ENCODE measurements at places on chromosomes 6 and 20.
A peak's percentile ranks its signal among the peaks of the same experiment; 100 is the strongest.

- peak; percentile 54 for DNase-seq
Observed at GRCh38 chr20:16803965-16804792, 56.0 kb downstream of the OTOR start.

- no peak for DNase-seq
Observed at GRCh38 chr6:35519313-35520015, 6.8 kb upstream of the TULP1 start.

- DNase-seq: no peak
Observed at GRCh38 chr6:69422475-69422874, 374.3 kb downstream of the LMBRD1 start.

- DNase-seq: no peak
Observed at GRCh38 chr6:10420546-10421157, 5.8 kb upstream of the TFAP2A start.

- peak; percentile 47 for DNase-seq
Observed at GRCh38 chr6:160973311-160974250, 18.0 kb upstream of the MAP3K4 start.

- DNase-seq: no peak
Observed at GRCh38 chr6:10472634-10473033, 48.5 kb upstream of the GCNT2 start.

DNA sequence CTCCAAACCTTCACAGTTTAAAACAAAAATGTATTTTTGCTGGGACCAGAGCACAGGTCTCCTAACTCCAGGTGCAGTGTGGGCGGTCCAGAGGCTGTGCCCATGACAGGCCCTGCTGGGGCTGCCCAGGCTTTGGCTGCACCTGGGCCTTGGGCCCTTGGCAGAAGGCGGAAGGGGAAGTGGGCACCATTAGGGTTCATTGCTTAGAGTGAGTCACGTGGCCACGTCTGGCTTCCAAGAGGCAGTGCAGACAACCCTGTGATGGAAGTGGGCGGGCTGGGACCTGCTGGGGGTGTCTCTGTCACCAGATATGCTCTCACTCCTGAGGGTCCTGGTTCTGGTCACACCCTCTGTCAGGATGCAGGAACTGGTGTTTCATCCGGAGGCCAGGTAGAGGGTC lies 302.2 kb downstream of the QKI start:
- no peak for DNase-seq

GRCh38 chr6:56242346-56242745 lies 5.0 kb downstream of the COL21A1 start:
- DNase-seq: peak; percentile 32

GRCh38 chr6:37021356-37022129 lies 16.1 kb downstream of the FGD2 start:
- DNase-seq: peak; percentile 62

GRCh38 chr20:10939331-10939941 lies 265.6 kb upstream of the JAG1 start:
- DNase-seq: peak; percentile 16

GRCh38 chr6:18425218-18425617 lies 38.1 kb downstream of the RNF144B start:
- DNase-seq: no peak

GRCh38 chr6:145660676-145661075 lies 74.6 kb downstream of the EPM2A start:
- DNase-seq: no peak

DNA sequence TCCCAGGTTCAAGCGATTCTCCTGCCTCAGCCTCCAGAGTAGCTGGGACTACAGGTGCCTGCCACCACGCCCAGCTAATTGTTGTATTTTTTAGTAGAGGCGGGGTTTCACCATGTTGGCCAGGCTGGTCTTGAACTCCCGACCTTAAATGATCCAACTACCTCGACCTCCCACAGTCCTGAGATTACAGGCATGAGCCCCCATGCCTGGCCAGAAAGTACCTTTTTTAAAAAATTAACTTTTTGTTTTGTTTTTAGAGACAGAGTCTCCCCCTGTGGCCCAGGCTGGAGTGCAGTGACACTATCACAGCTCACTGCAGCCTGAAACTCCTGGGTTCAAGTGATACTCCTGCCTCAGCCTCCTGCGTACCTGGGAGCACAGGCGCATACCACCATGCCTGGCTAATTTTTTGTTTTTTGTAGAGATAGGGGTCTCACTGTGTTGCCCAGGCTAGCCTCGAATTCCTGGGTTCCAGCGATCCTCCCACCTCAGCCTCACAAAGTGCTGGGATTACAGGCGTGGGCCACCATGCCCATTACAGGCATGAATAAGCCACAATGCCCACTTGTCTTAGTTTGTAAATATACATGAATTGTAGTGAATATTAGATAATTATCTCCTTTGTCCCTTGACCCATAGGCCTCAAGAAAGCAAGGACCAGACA lies 17.4 kb upstream of the EEF1A1 start:
- DNase-seq: no peak

- peak; percentile 49 for DNase-seq
Observed at GRCh38 chr20:2871111-2871465, 2.2 kb upstream of the PTPRA start.

DNA sequence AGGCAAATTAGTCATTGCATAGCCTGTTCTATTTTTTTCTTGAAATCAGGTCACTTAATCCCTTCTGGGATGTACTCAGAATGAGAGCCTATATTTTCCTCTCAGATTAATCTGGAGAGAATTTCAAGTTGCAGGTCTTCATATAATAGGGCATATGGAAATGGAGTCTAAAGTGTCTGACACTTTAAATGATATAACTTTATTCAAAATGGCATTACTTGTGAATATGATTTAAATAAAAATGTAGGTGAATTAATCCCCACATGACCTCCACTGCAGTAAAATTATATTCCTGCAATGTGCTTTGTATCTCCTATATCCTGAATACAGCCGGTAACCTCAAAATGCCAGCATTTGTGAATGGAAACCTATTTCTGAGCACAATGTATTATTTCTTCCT lies 172.5 kb upstream of the BTBD3 start:
- no peak for DNase-seq

DNA sequence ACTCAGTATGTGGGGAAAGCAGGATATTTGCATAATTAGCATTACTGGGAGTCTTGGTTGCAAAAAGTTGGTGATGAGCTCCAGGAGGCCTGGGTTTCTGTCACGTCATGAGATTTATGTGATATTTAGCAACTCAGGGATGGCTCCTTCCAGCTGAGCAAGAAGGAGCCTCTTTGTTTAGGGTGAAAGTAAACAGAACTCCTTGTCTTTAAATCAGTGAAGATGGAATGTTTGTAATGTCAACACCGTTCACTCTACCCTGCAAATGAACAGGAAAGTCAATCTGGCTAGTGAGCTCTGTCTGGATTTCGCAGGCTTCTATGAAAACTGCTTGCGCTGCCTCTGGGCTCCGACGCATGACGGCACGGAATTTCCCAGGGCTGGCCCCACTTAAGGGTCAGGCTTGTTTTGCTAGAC lies 86.9 kb downstream of the PXDC1 start:
- no peak for DNase-seq

GRCh38 chr6:53581173-53581773 lies 36.4 kb upstream of the GCLC start:
- peak; percentile 57 for DNase-seq

GRCh38 chr6:30612213-30612612 lies 4.8 kb downstream of the PPP1R10 start:
- DNase-seq: peak; percentile 60

DNA sequence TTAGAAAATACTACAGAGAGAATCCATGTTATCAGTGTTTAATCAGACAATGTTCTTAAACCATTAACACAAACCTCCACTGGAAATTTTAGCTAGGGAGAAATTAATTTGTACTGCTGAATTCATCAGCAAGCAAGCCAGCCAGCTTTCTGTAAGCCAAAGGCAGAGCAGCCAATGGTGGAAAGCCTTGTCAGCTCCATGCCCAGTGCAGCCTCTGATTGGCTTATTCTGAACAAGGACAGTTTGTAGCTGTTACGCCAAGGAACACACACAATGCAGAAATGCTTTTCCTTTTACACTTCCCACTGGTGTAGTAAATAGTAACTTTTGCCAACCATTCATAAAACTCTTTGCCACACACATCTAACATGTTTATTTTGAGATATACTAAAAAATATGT lies 265.0 kb downstream of the TENT5A start:
- peak; percentile 55 for DNase-seq

DNA sequence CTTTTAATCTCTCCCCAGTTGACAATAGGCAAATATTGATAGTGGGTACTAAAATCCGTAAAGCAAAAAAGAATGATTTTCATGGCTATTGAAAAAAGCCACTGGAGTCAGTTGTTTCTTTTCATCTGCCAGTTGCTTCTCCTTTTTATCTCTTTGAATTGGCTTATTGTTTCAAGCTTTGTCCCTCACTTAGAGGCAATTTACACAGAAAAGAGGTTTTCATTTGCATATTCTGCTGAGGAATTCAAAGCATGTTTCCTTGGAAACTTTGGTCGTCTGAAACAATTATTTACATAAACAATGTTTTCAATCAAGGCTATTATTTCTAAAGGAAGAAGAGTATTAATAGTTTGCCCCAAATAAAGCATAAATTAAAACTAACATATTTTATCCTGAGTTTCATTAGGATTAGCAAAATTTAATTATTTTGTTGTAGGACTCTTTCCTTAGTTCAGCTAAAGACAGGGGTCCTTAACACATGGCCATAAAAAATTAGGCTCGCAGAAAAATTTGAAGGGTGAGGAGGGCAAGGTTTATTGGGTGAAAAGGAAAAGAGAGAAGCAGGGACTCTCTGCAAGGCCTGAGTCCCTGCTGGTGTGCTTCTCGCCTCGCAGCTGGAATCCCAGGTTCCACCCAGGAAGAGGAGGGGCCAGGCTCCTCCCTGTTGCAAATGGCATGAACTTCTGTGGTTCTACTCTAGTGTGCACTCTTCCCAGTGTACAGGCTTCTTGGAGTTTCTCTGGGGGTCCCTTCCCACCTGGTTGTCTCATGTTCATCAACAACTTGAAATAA lies 138.8 kb upstream of the LAMA2 start:
- no peak for DNase-seq

- DNase-seq: no peak
Observed at GRCh38 chr6:2147766-2148448, 97.5 kb downstream of the GMDS start.

- no peak for DNase-seq
Observed at GRCh38 chr20:46034039-46034438, 5.0 kb downstream of the SLC12A5 start.

DNA sequence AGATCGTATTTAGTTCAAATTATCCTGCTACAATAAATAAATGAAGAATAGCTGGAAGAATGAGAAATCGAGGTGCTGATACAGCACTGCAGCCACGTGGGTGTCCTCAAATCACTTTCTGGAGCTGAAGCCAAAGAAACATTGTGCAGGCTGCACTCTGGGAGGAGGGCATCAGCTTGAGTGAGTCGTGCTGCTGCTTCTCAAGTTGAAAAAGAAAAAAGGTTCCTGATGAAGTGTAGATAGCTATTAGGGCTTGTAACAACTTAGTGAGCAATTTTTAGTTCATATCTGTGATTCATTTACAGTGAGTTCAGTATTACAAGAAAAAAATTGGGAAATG lies 40.5 kb downstream of the DSE start:
- DNase-seq: peak; percentile 70

DNA sequence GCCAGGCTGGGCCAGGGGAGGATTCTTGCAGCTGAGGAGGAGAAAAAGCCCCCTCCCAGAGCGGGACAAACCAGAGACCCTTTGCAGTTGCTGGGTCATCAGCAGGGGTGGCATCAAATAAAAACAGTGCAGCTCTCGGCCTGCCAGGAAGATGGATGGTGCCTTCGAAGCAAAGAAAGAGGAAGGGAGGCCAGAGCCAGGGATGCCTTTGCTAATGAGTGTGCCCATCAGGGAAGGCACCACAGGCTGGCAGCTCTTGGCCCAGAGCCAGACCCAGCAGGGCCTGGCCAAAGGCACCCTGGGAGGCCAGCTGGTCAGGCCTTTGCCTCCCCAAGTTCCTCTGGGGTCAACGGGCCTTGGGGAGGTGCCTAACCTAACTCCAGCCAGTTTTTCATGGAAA lies 26.3 kb upstream of the ZNF318 start:
- DNase-seq: no peak

- no peak for DNase-seq
Observed at GRCh38 chr6:142783499-142783898, 161.5 kb downstream of the HIVEP2 start.

Data from fibroblast of the aortic adventitia (primary cell).